ENCODE measurements at places on chromosomes 1 and 21. TPM values are rescaled to one million over a fixed set of nuclear protein-coding genes. Genes with fewer than 3 reads are reported as not detected.

The FOXO6 gene
- 3.8 TPM for total RNA-seq

The PDPN gene
- 182 TPM for total RNA-seq

The PTGS2 gene
- total RNA-seq: 0.23 TPM

The KDF1 gene
- 16.9 TPM for total RNA-seq

The GUCA2A gene
- total RNA-seq: not detected
